Left ventricle myocardium superior (tissue), 1 donor: ENCODE measurements at places on chromosomes 13 and 19. TPM values are rescaled to one million over a fixed set of nuclear protein-coding genes. Genes with fewer than 3 reads are reported as not detected.

The EDNRB gene
- total RNA-seq: 15.6 TPM

The ZNF320 gene
- total RNA-seq: 9.3 TPM

The KLK15 gene
- not detected for total RNA-seq

The CERS1 gene
- 0.42 TPM for total RNA-seq
